Stimulated activated CD4-positive, alpha-beta T cell treated with anti-CD3 and anti-CD28 coated beads, Interleukin-2, amount 100 ng/mL, for 24 hours (primary cell): ENCODE measurements at places on chromosomes 1 and 21.

DNA sequence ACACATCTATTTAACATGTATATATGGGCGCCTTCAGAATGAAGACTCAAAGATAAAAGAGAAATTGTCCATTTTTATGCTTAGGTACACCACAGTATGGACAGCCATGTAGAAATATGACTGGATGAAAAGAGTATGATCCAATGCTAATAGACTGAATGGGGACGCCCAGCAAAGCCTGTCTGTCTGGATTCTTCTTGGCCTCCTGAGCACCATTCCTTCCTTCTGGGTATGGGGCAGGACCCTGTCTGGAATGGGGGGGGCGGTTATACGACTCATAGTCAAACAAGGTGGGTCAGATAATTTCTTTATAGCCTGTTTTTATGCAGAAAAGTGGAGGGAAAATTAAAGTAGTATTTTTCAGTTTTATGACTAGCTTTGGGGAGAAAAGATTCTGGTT is 81.2 kb upstream of the ABCD3 start:
- no peak for DNase-seq

DNA sequence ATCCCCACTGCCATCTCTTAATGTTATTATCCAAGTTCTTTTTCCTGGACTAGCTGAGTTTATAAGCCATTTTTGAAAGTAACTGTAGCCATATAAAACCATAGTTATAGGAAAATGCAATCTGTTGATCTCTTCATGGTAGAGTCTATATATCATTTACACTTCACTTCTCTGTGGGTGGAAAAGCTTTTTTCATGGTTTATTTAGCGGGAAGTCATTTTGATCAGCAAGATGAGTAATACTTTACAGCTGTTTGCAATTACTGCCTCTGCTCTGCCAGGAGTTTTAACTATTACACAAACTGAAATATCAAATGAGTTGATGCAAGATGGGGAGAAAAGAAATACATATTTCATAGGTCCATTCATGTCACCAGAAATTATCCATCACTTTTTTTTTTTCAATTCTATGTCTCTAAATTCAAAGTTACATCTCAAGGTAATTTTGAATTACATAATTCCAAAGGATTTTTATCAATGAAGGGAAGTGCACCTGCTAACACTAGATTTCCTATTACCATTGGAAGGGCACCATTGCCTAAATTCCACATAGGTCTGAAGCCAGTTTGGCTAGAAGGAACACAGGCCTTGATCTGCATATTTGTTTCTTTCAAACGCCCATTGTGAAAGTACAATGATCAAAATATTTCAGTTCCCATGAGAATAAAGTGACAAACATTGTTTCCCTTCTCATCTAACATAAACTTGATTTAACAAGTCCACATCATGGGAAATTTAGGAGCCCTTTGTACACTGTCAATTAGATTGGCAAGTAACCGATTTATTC is 296.7 kb downstream of the ZNF326 start:
- DNase-seq = no peak

DNA sequence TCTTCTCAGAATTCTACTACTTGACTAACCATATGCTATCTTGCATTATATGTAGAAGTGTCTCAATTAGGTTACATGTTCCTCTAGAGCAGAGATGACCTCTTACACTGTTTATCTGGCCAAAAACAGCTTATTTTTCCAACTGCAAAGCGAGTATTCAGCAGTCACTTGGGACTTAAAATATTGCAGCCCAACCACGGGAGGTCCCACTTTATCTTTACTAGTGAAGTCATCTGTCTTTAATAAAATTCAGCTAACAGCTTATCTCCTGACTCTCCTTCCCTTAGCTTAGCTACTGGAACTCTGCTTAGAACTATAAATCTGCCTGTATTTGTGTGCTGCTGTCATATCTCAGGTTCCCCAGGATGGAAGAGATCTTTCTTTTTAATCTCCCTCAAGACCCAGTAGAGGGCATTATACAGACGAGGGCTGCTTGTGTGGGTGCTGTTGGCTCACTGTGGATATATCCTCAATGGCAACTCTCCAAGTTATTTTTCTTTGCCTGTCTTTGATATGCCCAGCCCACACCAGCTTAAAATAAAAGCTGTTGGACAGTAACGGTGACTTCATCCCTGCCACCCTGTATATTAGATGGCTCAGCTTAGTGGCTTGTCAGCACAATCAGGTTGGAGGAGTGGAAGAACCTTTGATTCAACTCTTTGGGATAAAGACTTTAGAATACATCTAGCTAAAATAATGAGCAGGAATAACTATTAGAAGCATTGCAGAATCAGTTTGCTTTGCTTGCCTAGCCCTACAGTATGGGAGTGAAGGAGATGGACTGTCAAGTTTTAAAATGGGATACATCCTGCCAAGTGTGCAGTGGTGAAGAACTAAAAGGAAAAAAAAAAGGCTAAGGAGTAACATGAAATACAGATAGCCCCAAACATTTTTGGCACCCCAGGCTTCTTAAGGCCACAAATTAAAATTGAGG is 9.6 kb downstream of the ENSA start:
- DNase-seq = no peak

DNA sequence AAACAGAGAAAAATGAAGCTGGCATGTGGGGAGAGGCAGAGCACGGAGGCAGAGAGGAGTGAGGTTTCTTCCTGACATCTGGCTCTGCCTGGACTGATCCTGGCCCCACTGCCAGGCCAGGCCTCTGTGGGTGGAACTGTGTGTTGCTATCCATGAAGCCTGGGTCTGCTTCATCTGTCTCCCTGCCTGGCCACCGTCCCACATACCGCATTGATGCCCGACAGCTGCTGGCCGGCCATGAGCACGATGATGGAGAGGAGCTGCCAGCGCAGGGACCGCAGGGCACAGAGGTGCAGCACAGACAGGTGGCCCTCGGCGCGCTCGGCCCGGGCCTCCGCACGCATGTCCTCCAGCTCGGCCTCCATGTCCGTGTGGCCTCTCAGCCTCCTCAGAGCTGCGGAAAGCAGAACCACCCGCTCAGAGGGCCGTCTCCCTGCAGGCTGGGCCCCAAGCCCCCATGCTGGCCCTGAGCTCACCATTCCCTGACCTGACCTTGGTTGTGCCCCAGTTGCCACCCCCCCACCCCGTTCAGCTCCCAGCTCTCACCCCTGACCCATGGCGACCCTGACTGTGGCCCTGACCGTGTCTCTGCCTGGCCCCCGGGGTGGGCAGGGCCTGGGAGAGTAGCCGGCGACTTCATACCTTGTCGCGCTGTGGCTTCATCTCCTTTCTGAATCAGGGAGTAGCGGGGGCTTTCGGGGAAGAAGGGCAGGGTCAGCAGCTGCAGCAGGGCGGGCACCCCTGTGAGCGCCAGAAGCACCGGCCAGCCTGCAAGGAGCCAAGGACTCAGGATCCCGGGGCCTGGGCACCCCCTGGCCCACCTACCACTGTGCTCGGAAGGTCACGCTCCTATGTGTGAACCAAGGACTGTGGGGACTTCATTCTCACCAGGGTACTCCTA is 11.5 kb downstream of the SLC2A7 start:
- no peak for DNase-seq

- DNase-seq = no peak
Measured at GRCh38 chr21:33940881-33941245, 25.3 kb upstream of the ATP5PO start.

DNA sequence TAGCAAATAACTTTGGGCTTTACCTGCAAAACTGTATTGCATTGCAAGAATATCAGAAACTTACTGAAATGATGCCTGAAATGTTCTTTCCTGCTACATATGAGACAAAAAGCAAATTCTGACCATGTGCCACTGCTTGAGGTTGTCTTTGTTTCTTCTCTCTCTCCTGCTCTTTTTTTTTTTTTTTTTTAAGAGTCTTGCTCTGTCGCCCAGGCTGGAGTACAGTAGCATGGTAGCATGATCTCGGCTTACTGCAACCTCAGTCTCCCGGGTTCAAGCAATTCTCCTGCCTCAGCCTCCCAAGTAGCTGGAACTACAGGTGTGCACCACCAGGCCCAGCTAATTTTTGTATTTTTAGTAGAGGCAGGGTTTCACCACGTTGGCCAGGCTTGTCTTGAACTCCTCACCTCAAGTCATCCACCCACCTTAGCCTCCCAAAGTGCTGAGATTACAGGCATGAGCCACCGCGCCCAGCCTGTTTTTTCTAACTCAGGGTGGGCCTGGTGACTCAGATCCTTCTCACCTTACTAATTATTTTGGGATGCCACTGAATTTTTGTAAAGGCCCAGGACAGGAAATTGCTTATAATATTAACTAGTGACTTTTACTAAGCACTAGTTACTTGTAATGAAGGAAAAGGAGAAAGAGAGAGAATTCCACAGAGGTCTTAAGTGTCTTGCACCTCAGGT is 35.9 kb downstream of the DNASE2B start:
- DNase-seq = no peak

DNA sequence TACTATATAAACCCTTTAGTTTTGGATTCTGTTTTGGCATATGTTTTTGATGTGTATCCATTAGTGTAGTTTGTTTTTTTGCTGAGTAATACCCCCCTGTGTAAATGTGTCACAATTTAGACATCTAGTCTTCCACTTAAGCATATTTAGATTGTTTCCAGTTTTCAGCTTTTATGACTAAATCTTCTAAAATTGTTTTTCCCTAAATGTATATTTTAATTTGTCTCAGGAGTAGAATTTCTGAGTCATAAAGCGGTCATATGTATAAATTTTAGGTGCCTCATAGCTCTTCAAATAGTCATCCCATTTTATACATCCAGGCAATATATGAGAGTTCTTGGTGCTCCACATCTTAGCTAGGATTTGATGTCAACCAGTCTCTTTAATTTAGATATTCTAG is 1348.0 kb downstream of the MRPL39 start:
- DNase-seq = no peak

- peak; percentile 27 for DNase-seq
Measured at GRCh38 chr21:34890724-34891612, 158.1 kb downstream of the RUNX1 start.

DNA sequence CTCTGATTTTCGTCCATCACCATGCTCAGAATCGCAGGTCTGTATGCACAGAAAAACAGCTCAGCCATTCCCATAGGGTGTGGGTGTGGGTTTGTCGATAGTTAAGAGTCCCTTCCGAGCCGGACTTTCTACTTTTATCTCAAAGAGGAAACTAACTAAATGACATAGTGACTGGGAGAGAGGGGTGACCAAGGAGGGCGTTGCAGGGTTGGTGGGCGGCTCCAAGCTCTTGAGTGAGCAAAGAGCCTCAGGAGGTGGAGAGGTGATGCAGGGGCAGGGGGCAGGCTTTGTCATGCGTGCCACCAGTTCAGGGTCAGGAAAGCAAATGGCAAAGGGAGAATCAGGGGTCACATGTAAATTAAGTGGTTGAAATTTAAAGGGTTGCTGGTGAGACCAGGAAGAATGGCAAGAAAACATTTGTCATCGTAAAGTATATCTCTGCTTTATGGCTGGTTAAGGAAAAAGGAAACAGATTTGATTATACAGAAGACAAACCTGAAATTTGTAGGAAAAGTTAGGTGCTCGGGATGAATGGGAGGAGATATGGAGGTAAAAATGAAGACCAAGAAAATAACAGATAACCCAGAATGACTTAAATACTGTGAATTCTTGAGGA is 249.0 kb downstream of the SETD4 start:
- DNase-seq = no peak

- no peak for DNase-seq
Measured at GRCh38 chr1:220164116-220164515, 70.2 kb downstream of the IARS2 start.

DNA sequence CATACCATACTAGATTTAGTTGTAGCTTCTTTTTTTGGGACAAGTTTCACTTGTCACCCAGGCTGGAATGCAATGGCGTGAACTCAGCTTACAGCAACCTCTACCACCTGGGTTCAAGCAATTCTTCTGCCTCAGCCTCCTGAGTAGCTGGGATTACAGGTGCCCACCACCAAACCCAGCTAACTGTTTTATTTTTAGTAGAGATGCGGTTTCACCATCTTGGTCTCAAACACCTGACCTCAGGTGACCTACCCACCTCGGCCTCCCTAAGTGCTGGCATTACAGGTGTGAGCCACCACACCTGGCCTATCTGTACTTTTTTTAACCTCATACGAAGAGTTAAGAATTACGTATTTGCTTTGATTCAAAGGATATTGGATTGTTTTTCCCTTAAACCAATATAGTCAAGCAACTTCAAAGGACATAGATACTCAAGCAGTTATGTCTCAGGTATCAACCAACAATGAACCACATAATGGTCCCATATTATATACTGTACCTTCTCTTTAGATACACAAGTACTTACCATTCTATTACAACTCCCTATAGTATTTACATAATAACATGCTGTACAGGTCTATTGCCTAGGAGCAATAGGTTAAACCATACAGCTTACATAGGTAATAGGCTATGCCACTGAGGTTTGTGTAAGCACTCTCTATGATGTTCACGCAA is 7.5 kb downstream of the HMGN1 start:
- no peak for DNase-seq

- peak; percentile 69 for DNase-seq
Measured at GRCh38 chr21:25350056-25350455, 257.2 kb downstream of the MRPL39 start.

GRCh38 chr1:194252199-194252598 is 1065.8 kb upstream of the B3GALT2 start:
- no peak for DNase-seq

- no peak for DNase-seq
Measured at GRCh38 chr1:224736619-224737352, 120.7 kb downstream of the CNIH3 start.

DNA sequence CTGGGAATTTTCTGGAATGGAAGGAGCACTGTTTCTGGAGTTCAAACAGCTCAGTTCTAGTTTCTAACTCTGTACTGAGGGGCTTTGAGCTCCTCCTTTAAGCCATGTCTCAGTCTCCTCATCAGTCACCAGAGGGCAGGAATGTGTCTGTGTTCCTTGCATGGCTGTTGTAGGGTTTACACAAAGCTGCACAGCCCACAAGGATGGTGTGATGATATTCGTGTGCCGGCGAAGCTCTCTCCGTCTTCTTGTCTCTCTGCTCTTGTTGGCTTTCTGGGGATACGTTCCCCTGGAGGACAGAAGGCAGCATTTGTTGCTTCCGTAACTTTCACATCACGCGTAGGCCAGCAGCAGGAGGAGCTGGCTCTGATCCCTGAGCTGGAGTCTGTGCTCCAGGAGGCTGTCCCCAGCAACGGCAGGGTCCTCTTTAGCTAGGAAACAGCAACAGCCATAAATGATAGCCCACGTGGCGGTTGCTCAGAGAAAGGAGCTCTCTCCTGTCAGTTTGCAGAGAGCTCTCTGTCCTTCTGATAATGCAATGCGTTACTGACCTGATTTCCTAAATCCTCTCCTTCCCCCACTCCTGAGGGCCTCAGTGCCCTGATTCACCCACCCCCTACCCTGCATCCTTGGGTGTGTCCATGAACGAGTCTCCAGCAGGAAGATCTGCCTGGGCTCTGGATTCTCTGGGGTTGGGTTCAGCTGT is 189.2 kb upstream of the VAMP3 start:
- no peak for DNase-seq

GRCh38 chr1:109929588-109930251 is 19.1 kb downstream of the CSF1 start:
- DNase-seq = no peak

GRCh38 chr21:40658311-40658710 is 188.6 kb downstream of the DSCAM start:
- no peak for DNase-seq

DNA sequence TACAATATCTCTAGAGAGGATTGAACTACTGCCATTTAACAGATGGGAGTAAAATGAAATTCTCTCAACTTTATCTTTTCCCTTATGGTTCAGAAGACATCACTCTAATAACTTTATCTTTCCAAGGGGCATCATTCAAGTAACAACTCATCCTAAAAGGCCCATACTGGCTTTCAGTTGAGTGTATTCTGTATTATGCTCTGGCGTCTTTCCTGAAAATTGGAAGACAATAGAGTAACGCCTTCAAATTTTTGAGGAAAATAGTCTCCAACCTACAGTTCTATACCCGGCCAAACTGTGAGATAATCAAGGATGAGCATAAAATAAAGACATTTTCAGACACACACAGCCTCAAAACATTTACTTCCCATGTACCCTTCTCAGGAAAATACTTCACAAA is 103.3 kb downstream of the RERE start:
- DNase-seq = no peak
